MCF 10A (cell line): ENCODE measurements at places on chromosomes 11 and 22. TPM values are rescaled to one million over a fixed set of nuclear protein-coding genes. Genes with fewer than 3 reads are reported as not detected.
A peak's percentile ranks its signal among the peaks of the same experiment; 100 is the strongest.

Gene TMEM191C
- total RNA-seq: 0.75 and 1.4 TPM in 2 replicates

Gene MPZL3
- 11.9 and 17.7 TPM in 2 replicates for total RNA-seq

Gene IFITM10
- 1.9 and 2.0 TPM in 2 replicates for total RNA-seq

DNA sequence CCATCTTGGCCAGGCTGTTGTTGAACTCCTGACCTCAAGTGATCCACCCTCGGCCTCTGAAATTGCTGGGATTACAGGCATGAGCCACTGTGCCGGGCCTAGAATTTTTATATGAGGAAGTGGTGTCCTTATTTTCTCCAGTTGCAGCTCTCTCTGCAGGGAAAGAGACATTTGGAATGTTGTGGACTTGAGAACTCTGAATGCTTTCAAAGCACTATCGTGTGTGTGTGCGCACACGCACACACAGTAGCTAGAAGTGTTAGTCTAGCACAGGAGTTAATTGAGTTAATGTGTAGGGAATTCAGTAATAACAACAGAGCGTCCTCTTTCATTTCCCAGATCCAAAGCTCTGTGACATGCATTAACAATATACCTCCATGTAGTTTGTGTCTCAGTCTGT is 164.0 kb upstream of the RASSF10 start:
- H3K27ac ChIP-seq: no peak overlapping the region
- DNase-seq: no peak
- peaks cover 7% of the 10 kb centered on the region for H3K36me3 ChIP-seq
- no peak overlapping the region for H3K4me3 ChIP-seq
- H3K4me1 ChIP-seq: peaks cover 38% of the 10 kb centered on the region

DNA sequence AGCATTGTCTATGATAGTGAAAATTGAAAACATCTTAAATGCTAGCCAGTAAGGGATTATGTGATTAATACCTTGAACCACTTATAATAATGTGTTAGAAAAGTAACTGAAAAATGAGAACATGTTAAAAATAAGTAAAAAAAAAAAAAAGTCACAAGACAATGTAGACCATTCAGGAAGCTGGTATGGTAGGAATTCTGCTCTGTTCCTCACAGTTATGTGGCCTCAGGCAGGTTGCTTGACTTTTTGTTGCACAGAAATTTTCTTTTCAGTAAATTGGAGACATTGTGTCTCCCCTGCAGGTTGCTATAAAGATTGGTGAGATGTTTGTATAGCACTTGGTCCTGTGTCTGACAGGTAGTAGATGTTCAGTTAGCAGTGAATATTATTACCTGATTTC is 17.3 kb upstream of the PLET1 start:
- no peaks in the 10 kb centered on the region for H3K27me3 ChIP-seq
- peaks cover 5% of the 10 kb centered on the region for H3K4me1 ChIP-seq
- no peaks in the 10 kb centered on the region for H3K36me3 ChIP-seq
- H3K4me3 ChIP-seq: no peak overlapping the region
- H3K27ac ChIP-seq: no peak overlapping the region
- no peak for DNase-seq

- no peaks in the 10 kb centered on the region for H3K36me3 ChIP-seq
- H3K4me3 ChIP-seq: peak overlapping the region; percentile 51
- DNase-seq: no peak
- H3K27ac ChIP-seq: peak overlapping the region; percentile 21
- no peaks in the 10 kb centered on the region for H3K27me3 ChIP-seq
These were observed 58.7 kb upstream of the ATXN10 start for GRCh38 chr22:45612940-45613339.

DNA sequence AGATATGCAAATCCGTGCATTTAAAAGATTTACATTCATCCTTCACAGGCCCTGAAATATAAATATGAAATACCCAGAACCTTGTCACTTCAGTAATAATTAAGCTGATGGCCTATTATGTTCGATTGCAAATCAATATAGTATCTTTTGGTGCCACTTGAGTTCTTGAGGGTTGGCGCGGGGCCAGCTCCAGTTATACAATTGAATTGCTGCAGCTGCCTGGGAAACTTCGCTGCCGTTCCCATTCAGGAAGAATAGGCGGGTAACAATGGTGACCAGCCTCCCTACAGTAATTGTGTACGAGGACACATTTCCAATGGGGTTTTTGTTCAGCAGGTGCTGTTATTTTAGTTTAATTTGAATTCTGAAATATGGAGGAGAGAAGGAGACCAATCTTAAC is 451.2 kb downstream of the INSC start:
- no peak overlapping the region for H3K27ac ChIP-seq
- no peak for DNase-seq
- no peaks in the 10 kb centered on the region for H3K36me3 ChIP-seq
- H3K4me1 ChIP-seq: no peaks in the 10 kb centered on the region
- peaks cover 37% of the 10 kb centered on the region for H3K27me3 ChIP-seq

- H3K4me1 ChIP-seq: peaks cover 13% of the 10 kb centered on the region
- peak; percentile 88 for DNase-seq
- peaks cover 17% of the 10 kb centered on the region for H3K36me3 ChIP-seq
- peak overlapping the region; percentile 99 for H3K27ac ChIP-seq
These were observed 49.5 kb downstream of the OR4D9 start for GRCh38 chr11:59560702-59561473.

DNA sequence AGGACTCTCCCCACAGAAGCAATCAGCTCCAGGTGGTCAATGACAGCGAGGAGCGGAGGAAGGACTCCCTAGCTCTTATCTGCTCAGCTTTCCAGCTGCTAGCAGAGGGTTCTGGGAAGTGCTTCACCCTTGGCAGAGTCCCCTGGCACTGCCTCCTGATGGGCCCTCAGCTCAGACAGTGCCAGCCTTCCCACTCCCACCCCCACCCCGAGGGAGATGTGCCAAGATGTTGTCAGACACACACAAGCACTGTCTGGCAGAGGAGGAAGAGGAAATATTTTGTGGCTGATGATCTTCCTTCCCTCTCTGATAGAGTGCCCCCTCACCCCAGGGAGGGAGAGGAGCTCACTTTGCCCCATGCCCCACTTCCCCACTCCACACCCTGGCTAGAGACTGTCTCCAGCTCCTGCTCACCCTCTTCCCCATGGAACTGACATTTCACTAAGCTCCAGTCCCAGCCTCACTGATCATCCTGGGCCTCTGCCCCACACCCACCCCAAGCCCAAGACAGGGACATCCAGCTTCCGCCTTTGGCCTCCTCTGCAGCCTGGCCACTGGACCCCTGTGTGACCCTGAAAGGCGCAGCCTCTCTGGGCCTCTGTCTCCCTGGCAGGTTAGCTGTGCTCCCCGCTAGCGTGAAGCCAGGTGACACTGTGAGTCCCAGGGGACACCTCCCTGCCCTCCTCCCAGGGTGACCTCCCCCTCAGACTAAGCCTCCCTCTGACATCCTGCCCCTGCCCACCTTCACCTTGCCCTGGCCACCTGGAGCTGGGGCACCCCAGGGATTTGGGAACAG is 44.5 kb downstream of the SLCO2B1 start:
- peaks cover 14% of the 10 kb centered on the region for H3K27me3 ChIP-seq
- DNase-seq: peak; percentile 49
- no peak overlapping the region for H3K27ac ChIP-seq
- no peak overlapping the region for H3K4me3 ChIP-seq

- H3K27ac ChIP-seq: no peak overlapping the region
- DNase-seq: no peak
- H3K27me3 ChIP-seq: no peaks in the 10 kb centered on the region
- H3K36me3 ChIP-seq: no peaks in the 10 kb centered on the region
- H3K4me3 ChIP-seq: no peak overlapping the region
- H3K4me1 ChIP-seq: peaks cover 6% of the 10 kb centered on the region
These were observed 207.2 kb upstream of the CTSC start for GRCh38 chr11:88544656-88545280.

- no peak overlapping the region for H3K4me3 ChIP-seq
- no peak overlapping the region for H3K27ac ChIP-seq
- H3K36me3 ChIP-seq: no peaks in the 10 kb centered on the region
- H3K27me3 ChIP-seq: no peaks in the 10 kb centered on the region
These were observed 8.6 kb upstream of the INCENP start for GRCh38 chr11:62115085-62115694.
